ENCODE measurements at places on chromosomes 1 and 21. TPM values are rescaled to one million over a fixed set of nuclear protein-coding genes. Genes with fewer than 3 reads are reported as not detected.

The DNM3 gene
- 0.47 TPM for total RNA-seq

The TSPEAR gene
- total RNA-seq: not detected

The KCNJ6 gene
- total RNA-seq: not detected

The ASTN1 gene
- total RNA-seq: not detected

The FALEC gene
- total RNA-seq: not detected

The ADAM30 gene
- total RNA-seq: not detected

The AKR7A3 gene
- total RNA-seq: 0.16 TPM

The TEKT2 gene
- total RNA-seq: 0.08 TPM

The LRRN2 gene
- total RNA-seq: not detected

The LRRC71 gene
- not detected for total RNA-seq

The NBL1 gene
- total RNA-seq: 49.4 TPM

The FCGR2B gene
- total RNA-seq: not detected

The NPPA gene
- not detected for total RNA-seq

The CAMSAP2 gene
- 30.1 TPM for total RNA-seq

The IFT25 gene
- total RNA-seq: 25.1 TPM

The TLCD4 gene
- total RNA-seq: 0.08 TPM

The CNTN2 gene
- total RNA-seq: not detected

The RNU1-4 gene
- under 0.01 TPM for total RNA-seq

The FCRL6 gene
- total RNA-seq: not detected

The NBPF6 gene
- not detected for total RNA-seq

The KCNK1 gene
- total RNA-seq: 9.4 TPM

The LDLRAD1 gene
- total RNA-seq: not detected

The DISP3 gene
- total RNA-seq: not detected

The CAPN2 gene
- total RNA-seq: 185 TPM

The LRRC8C gene
- 29.9 TPM for total RNA-seq

The PGM1 gene
- total RNA-seq: 104 TPM

The B3GALT5 gene
- total RNA-seq: not detected

The MED8 gene
- total RNA-seq: 46.3 TPM

The C1orf87 gene
- total RNA-seq: 0.94 TPM

The CSDE1 gene
- total RNA-seq: 386 TPM

The AMIGO1 gene
- total RNA-seq: 0.15 TPM

The GREM2 gene
- total RNA-seq: not detected

The IL12RB2 gene
- 1.1 TPM for total RNA-seq

The NTMT2 gene
- not detected for total RNA-seq

The ZNF687 gene
- 14.2 TPM for total RNA-seq

The ATP6V1G3 gene
- total RNA-seq: not detected

The HSD3B2 gene
- not detected for total RNA-seq

The RAP1GAP gene
- total RNA-seq: 0.23 TPM

The CTSK gene
- total RNA-seq: 111 TPM

The NUP210L gene
- total RNA-seq: not detected

The OR2M3 gene
- not detected for total RNA-seq

The CCDC27 gene
- not detected for total RNA-seq

The PPIAL4G gene
- total RNA-seq: not detected

The FNDC5 gene
- not detected for total RNA-seq

The IGSF5 gene
- total RNA-seq: not detected

The CSF3R gene
- total RNA-seq: not detected

Measured in hair follicular keratinocyte (primary cell).